ENCODE measurements at places on chromosomes 4 and X.

GRCh38 chrX:47690175-47690574 lies 31.2 kb upstream of the UXT start:
- DNase-seq: no peak

DNA sequence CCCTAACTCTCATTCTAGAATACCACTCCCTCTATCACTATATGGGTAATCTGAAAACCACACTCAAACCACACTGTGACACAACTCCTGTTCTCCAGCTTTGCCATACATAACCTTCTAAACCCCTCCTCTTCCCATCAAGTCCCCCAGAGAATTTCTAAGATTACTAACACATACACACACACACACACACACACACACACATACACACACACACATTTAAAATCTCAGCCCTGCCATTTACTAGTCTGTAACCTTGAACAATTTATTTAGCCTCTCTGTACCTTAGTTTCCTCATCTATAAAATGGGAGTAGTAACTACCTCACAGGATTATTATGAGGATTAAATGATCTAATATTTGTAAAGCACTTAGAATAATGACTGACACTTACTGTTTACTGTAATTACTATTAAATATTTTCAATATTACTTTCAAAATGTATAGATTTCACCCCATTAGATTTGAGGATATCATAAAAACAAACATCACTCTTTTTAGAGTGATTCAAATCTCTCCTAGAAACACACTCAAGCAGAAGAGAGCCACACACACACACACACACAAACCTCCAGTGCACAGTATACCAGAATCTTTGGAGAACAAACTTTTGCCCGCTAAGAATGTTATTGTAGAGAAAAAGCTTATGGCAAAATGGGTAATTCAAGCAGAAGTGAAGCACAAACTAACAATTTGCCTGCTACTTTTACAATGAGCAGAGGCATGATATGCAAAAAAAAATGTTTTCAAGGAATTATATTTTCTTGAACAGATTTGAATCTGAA lies 3.8 kb downstream of the ANKRD50 start:
- no peak for DNase-seq

DNA sequence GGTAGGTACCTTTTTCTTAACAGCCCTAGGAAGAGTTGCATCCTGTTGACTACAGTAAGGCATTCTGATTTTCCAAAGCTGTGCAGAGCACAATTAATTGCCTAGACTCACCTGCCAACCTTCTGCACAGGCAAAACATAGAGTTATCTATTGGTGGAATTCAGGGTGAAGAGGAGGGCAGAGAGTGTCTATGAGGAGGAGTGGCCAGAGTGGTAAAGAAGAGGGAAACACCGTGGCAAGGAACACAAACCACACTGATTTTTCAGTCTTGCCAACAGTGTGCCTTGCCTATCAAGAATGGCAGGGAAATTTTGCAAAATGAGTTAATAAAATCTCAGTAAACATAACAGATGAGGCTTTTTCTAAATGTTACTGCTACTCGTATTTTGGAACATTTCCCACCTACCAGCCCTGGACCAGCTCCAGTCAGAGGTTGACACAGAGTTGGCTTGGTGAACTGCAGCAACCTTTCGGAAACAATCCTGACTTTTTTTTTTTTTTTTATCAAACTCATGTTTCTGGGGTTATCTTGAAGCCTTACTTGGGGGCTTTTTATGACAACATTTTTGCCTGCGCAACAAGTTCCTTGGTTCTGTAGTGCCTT lies 67.9 kb upstream of the CAPN6 start:
- DNase-seq: no peak

GRCh38 chr4:157819693-157820464 lies 352.9 kb downstream of the GASK1B start:
- DNase-seq: no peak

DNA sequence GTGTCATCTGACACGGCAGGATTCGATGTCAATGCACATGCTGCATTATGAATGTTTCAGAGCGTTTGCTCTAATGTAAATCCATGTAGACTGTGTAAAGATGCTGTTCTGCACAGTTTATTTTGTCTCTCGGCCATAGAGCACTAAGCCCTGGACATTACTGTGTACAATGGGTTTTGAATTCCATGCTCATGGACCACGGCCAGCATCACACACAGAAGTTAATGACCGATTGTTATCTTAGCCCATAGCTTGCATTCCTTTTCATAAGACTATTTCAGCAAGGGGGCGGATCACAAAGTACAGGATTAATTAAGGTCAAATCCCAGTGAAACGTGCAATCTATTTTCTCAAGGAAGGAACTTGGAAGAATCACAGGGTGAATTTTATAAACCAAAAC lies 286.1 kb upstream of the TENM3 start:
- DNase-seq: no peak

Measured in activated CD4-positive, alpha-beta T cell treated with anti-CD3 and anti-CD28 coated beads, Interleukin-2, amount 50 U/mL, for 1 hour (primary cell).